ENCODE measurements at places on chromosomes 2 and 18. TPM values are rescaled to one million over a fixed set of nuclear protein-coding genes. Genes with fewer than 3 reads are reported as not detected.
A peak's percentile ranks its signal among the peaks of the same experiment; 100 is the strongest.

- DNase-seq, result peak; percentile 42
Observed at GRCh38 chr18:12658426-12659138, 675 bp upstream of the SPIRE1 start.

GRCh38 chr2:224523626-224524577 lies 61.3 kb downstream of the CUL3 start:
- DNase-seq, result no peak

Gene EFEMP1
- polyA plus RNA-seq, result 127 TPM

Gene AKAIN1
- polyA plus RNA-seq, result not detected

Gene WNT10A
- polyA plus RNA-seq, result 0.17 TPM

- DNase-seq, result no peak
Observed at GRCh38 chr2:95020275-95021022, 5.1 kb upstream of the MAL start.

Gene EPAS1
- polyA plus RNA-seq, result 233 TPM

DNA sequence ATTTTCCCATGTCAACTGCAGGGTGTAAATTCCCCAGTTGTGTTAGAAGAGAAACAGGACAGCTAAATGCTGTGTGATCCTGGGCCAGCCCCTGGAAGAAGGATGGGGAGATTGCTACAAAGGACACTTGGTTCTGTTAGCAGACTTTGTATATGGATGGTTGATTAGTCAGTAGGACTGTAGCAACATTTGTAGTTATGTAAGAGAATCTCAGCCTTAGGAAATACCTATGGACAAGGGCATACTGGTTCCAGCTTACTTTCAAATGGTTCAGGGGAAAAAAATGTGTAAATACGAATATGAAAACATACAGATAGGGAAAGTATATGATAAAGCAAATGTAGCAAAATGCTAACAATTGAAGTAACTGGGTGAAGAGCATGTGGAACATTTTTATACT lies 47.6 kb downstream of the GNAL start:
- no peak for DNase-seq

- DNase-seq, result no peak
Observed at GRCh38 chr2:30865243-30865642, 58.0 kb upstream of the CAPN13 start.

- no peak for DNase-seq
Observed at GRCh38 chr2:160394153-160394552, 99.5 kb downstream of the RBMS1 start.

DNA sequence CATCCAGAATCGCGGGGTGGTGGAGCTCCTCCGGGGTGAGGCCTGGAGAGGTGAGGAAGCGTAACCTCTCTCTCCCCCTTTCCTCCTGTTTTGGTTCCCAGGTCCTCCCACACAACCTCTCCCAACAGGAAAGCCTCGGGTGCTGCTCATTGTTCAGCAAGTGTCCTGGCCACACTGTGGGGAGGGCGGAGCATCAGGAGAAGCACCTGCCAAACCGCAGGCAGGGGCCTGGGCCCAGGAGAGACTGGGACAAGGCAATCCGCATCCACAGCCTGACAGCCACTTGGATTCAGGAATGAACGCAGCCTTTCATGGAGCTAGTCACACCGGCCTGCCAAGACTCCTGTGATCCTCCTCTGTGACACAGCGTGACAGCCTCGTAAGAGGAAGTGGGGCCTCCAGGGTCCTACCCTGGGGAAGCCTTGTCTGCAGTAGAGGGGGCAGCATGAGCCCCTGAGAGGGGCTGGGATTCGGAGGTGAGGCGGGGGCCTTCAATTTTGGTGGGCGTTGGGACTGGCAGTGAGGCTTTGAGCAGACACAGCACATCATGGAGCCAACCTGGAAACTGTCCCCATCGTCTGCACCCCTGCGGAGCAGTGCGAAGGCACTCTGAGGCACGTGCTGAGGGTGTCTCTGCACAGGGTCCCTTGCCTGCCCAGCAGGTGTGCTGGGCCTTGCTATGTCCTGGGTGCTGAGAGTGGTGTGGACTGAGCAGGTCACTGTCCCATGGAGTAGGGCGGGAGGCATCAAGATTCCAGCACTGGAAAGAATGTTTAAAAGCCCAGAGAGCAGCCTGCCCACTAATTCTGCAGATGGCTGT lies 62.2 kb downstream of the EDAR start:
- no peak for DNase-seq

DNA sequence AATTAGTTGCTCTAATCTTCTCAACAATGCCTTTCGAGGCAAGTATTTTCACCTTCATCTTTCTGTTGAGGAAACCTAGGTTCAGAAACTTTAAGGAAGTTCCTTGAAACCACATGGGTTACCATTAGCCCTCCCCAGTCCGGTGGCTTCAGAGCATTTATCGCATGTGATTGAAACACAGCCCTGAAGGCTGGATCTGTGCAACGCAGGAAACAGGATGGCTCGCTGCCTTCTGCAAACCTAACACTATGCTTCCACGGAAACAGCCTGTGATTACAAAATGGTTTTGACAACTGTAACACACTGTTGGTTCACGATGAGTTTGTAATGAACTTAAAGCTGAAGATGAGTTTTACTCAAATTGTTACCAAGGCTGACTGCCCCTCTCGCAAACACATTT lies 68.5 kb downstream of the EPB41L3 start:
- DNase-seq, result peak; percentile 22

DNA sequence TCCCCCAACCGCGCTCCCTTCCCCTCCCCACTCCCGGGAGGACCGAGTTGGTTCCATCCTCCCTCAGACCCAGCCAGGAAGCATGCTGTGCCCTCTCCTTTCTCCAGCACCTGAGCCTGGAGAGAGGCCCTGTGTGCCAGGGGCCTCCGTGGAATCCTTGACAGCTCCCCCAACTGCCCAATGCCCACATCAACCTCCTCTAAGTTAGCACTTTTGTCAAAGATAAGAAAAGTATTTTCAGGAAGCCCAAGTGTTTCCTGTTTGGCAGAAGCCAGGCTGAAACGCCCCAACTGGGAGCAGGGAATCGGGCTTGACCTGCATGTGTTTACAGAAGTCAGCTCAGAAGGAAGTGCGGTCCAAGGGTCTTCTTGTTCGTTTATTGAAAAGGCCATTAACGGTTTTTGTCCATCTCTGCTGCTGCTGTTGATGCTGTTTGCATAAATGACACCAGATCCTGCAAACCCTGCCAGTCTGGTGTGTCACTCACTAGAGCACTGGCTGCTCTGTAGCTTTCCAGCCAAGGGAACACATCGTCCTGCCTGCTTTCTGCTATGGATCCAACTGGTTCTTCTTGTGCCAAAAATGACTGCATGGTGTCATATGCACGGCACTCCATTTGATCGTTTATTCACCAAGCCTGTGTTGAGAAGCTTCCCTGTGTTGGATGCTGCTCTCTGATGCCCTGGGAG lies 35.4 kb upstream of the COL6A3 start:
- peak; percentile 85 for DNase-seq

- no peak for DNase-seq
Observed at GRCh38 chr2:159832858-159833257, 34.9 kb upstream of the CD302 start.

Gene CYTIP
- polyA plus RNA-seq, result 45.9 TPM

Gene IL1RL2
- 1.0 TPM for polyA plus RNA-seq

DNA sequence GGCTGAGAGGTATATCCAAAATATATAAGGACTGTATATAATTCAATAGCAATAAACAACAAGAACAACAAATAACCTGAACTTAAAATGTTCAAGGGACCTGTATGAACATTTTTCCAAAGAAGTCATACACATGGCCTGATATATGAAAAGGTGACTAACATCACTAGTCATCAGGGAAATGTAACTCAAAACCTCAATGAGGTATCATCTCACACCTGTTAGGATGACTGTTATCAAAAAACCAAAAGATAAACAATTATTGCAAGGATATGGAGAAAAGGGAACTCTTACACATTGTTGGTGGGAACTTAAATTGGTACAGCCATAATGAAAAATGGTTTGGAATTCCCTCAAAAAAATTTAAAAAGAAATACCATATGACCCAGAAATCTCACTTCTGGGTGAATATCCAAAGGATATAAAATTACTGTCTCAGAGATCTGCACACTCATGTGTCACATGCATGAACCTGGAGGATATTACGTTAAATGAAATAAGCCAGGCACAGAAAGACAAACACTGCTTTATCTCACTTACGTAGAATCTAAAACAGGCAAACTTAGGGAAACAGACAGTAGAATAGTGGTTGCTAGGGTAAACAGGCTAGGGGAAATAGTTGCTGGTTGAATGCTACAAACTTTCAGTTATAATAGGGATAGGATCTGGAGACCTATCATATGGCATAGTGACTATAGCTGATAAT lies 334.5 kb upstream of the MMADHC start:
- DNase-seq, result no peak

- no peak for DNase-seq
Observed at GRCh38 chr2:23453836-23454460, 69.0 kb downstream of the KLHL29 start.

Gene IL18RAP
- polyA plus RNA-seq, result 34.0 TPM

DNA sequence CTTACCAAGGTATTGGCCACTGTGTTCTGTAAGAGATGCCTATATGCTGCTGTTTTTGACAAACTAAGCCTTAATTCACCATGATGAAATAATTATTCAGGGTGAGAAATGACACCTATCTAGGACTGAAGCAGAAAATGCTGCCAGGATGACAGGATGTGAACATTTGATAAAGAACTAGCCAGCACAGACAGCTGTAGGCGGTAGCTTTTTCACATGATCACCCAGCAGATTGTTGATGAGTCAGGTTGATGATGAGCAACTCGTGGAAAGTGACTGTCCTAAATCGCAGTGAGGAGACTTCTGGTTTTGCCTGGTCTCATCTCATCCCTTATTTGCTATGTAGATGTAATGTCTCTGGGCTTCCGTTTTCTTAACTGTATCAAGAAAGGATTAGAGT lies 144.1 kb downstream of the PRPF40A start:
- no peak for DNase-seq

Gene PRSS56
- not detected for polyA plus RNA-seq

GRCh38 chr2:175640655-175641054 lies 361.4 kb downstream of the LNPK start:
- no peak for DNase-seq

Gene TCF23
- 0.04 TPM for polyA plus RNA-seq

DNA sequence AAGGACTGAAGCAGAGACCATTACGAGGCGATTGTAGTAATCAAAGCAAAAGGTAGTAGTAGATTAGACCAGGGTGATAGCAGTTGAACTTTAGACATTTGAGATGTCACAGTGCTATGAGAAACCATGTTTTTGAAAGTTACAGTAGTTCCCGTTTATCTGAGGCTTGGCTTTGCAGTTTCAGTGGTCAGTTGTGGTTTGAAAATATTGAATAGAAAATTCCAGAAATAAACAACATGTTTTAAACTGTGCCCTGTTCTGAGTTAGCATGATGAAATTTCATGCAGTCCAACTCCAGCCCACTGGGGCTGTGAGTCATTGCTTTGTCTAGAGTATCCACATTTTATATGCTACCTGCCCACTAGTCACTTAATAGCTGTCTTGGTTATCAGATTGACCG lies 47.5 kb downstream of the ZNF638 start:
- DNase-seq, result no peak

DNA sequence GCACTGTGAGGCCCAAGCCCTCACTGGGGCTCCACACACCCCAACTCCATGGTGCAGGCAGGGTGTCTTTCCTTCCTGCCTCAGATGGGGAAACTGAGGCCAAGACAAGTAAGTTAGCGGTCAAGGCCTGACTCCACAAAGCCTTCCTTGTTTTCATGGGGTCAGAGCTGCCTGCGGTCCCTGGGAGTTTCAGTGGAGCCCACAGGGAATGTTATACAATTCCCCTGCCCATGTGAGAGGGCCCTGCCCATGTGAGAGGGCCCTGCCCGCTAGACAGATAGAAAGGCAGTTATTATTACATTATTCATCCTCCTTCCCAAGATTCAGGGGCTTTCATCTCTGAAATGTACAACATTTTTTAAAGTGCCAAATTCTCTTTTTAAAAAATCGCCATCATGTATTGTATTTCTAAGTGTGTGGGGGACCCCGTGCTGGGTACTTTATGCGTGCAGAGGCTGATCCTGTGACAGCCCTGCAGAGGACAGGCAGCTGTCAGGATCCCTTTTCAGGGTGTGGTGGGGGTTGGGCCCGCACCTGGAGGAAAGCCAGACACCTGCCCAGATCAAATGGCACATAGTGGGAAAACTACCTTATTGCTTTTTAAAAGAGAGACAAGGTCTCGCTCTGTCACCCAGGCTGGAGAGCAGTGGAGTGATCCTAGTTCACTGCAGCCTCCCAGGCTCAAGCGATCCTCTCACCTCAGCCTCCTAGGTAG lies 23.4 kb downstream of the FBLN7 start:
- DNase-seq, result no peak

Data from lung (tissue), 17 donors.